GM23338 (cell line): ENCODE measurements at places on chromosomes 3 and 15. TPM values are rescaled to one million over a fixed set of nuclear protein-coding genes. Genes with fewer than 3 reads are reported as not detected.

DNA sequence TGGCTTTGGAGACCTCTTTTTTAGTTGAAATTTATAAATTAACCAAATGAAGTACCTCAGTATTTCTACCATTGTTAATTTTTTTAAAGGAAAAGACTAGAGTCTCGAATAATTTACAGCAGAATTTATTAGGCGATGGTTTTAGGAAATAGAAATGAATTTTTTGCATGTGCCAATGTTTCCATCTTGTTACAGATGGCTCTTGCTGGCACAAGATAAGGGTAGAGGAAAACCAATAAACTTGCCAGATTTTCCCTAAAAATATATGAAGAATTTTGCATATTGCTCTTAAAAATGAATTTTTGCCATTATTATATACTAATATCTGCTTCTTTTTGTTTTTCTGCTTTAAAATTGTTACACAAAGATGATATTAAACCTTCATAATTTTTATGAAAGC lies 380.7 kb downstream of the NLGN1 start:
- H3K4me3 ChIP-seq = no peak overlapping the region
- no peak for DNase-seq
- peaks cover 3% of the 10 kb centered on the region; the same call in 1 of the 2 replicates for H3K4me1 ChIP-seq
- H3K36me3 ChIP-seq = no peaks in the 10 kb centered on the region

Gene LRRC2
- 5.5 and 7.1 TPM in 2 replicates for total RNA-seq

Gene GTF2E1
- total RNA-seq = 40.9 and 69.0 TPM in 2 replicates

- no peak for DNase-seq
- no peak overlapping the region for H3K27ac ChIP-seq
- no peaks in the 10 kb centered on the region for H3K4me1 ChIP-seq
Observed at GRCh38 chr3:114127517-114127916, 51.3 kb downstream of the DRD3 start.

GRCh38 chr3:186067360-186068242 lies 41.3 kb downstream of the ETV5 start:
- DNase-seq = no peak
- H3K36me3 ChIP-seq = peaks cover 28% of the 10 kb centered on the region
- H3K4me1 ChIP-seq = no peaks in the 10 kb centered on the region
- H3K27me3 ChIP-seq = no peaks in the 10 kb centered on the region

Gene NOX5
- 0.03 TPM in 1 of 2 replicates, not detected in the other for total RNA-seq

DNA sequence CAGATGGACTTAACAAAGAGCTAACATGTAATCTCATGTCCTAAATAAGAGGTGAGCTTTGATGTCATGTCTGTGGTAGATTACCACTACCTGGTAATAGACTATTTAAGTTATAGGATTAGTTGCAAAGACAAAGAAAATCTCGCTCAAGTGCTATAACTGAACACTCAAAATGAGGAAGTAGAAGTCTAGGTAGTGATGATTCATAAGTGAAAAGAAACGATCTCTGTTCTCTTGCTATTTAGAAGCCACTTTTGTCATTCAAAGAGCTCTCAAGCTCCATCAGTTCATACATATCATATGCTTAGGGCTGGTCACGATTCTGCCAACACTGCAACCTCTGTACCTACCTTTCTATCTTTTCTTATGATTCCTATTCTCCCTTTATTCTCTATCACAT lies 110.9 kb downstream of the EDEM1 start:
- no peak overlapping the region for H3K27ac ChIP-seq
- no peaks in the 10 kb centered on the region for H3K4me1 ChIP-seq
- no peak for DNase-seq
- peaks cover 3% of the 10 kb centered on the region; the same call in 1 of the 2 replicates for H3K36me3 ChIP-seq

Gene GPR171
- total RNA-seq = not detected in 2 replicates

Gene SERPINI2
- 1.8 and 2.5 TPM in 2 replicates for total RNA-seq

- peak; percentile 49 for DNase-seq
- no peak overlapping the region for H3K27ac ChIP-seq
- H3K36me3 ChIP-seq = no peaks in the 10 kb centered on the region
- no peak overlapping the region for H3K4me3 ChIP-seq
- no peaks in the 10 kb centered on the region for H3K4me1 ChIP-seq
Observed at GRCh38 chr3:10697918-10698317, 118.1 kb upstream of the SLC6A11 start.

Gene GAP43
- 16.1 and 22.7 TPM in 2 replicates for total RNA-seq

DNA sequence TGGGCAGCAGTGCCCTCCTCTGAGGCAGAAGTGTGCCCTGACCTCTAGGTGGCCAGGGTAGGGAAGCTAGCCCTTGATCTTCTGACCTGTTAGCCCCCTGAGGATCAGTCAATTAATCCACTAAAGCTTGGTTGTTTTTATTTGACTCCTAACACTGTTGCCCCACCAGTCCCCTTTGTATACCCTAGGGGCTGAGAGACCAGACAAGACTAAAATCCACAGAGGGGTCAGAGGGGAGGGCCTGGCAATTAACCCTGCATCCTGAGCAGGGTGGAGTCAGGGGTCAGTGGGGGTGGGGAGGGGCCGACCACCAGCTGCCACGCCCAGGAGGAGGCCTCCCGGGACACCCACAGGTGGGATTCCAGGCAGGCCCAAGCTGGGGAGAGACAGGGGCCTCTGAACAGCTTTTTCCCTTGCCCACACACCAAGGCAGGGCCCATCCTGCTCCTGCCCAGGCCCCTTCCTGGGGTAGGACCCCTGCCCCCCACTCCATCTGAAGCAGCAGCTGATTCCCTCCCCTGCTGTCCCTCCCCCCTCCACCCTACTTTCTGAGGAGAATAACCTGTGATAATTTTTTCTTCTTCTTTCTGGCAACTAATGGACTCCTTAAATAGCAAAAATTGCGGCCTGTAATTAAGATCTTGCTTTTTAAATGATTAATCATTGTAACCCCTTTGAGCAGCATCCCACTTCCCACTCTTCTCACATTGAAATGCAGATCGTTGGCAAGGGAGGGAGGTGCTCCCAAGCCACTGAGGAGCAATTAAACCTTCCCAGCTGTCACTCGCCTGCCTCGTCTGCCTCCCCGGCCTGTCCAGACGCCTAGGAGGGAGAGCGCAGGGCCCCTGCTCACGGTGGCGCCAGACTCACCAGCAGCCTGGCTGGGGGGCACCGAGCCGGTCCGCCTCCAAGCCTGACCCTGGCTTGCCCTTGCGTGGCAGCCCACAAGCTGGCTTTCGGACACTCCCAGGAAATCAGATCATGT lies 51.9 kb downstream of the RHCG start:
- H3K36me3 ChIP-seq = no peaks in the 10 kb centered on the region
- 0 out of 2 replicates have a peak, but pooled peaks cover 3% of the 10 kb centered on the region for H3K27me3 ChIP-seq
- DNase-seq = peak; percentile 53
- no peak overlapping the region for H3K4me3 ChIP-seq
- peaks cover 21% of the 10 kb centered on the region for H3K4me1 ChIP-seq

- DNase-seq = no peak
- H3K36me3 ChIP-seq = no peaks in the 10 kb centered on the region
- H3K27me3 ChIP-seq = no peaks in the 10 kb centered on the region
- H3K27ac ChIP-seq = no peak overlapping the region
- H3K4me3 ChIP-seq = no peak overlapping the region
Observed at GRCh38 chr3:98339031-98339430, 14.6 kb upstream of the OR5K4 start.

- no peak overlapping the region for H3K27ac ChIP-seq
- peak overlapping the region; percentile 59 for H3K4me3 ChIP-seq
- H3K27me3 ChIP-seq = peaks cover 76% of the 10 kb centered on the region
- H3K4me1 ChIP-seq = peaks cover 51% of the 10 kb centered on the region
- peak; percentile 93 for DNase-seq
Observed at GRCh38 chr15:52783191-52783829, 6.8 kb downstream of the ONECUT1 start.

GRCh38 chr3:159030886-159031679 lies 229.2 kb downstream of the MFSD1 start:
- no peaks in the 10 kb centered on the region for H3K4me1 ChIP-seq
- no peaks in the 10 kb centered on the region for H3K27me3 ChIP-seq
- DNase-seq = no peak
- no peaks in the 10 kb centered on the region for H3K36me3 ChIP-seq
- H3K27ac ChIP-seq = no peak overlapping the region

- no peak overlapping the region for H3K4me3 ChIP-seq
- no peaks in the 10 kb centered on the region for H3K4me1 ChIP-seq
- DNase-seq = no peak
- H3K27me3 ChIP-seq = no peaks in the 10 kb centered on the region
Observed at GRCh38 chr3:138260611-138261010, 69.0 kb downstream of the NME9 start.

DNA sequence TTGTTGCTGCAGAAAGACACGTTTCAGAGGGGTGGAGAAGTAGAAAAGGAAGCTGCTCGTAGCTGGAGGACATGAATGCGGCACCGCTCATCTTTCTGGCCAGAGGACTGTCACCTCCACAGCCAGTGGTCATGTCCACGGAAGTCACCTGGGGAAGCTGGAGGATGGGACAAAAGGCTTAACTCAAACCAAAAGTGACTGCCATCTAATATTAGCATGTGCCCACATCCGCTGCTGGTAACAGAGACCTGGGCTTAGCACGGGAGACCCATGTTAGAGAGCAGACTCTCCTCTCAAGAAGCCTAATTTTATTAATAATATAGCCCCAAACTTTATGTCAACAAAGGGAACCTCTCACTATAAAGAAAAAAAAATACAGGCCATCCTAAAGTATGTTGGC lies 5.9 kb downstream of the MEX3B start:
- peaks cover 14% of the 10 kb centered on the region; the same call in 1 of the 2 replicates for H3K4me1 ChIP-seq
- no peak for DNase-seq
- H3K4me3 ChIP-seq = no peak overlapping the region
- peaks cover 21% of the 10 kb centered on the region for H3K27me3 ChIP-seq
- H3K27ac ChIP-seq = no peak overlapping the region
